ENCODE measurements at places on chromosomes 5 and 9. TPM values are rescaled to one million over a fixed set of nuclear protein-coding genes. Genes with fewer than 3 reads are reported as not detected.

- no peak for DNase-seq
Observed at GRCh38 chr5:41788941-41789368, 81.3 kb downstream of the OXCT1 start.

DNA sequence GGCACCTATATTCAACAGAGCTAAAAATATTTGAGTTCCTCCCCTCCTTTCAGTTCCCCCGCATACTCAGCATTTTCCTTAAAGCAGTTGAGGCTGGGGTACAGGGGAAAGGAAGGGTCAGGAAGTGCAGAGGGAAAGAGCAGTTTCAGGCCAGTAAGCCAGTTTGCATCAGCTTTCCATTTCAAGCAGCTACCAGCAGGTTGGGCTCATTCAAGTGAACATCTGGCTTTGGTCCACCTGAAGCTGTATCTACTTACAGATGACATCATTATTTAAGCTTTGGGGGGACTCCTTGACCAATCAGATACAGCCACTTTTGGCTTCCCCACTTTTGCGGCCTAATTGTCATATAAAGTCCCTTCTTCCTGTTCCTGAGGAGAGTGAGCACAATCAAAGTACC is 8.2 kb upstream of the ACO1 start:
- DNase-seq: peak; percentile 56

GRCh38 chr5:74400067-74400466 is 240.5 kb downstream of the ENC1 start:
- DNase-seq: no peak

- peak; percentile 13 for DNase-seq
Observed at GRCh38 chr5:102857076-102857818, 102.1 kb downstream of the PAM start.

DNA sequence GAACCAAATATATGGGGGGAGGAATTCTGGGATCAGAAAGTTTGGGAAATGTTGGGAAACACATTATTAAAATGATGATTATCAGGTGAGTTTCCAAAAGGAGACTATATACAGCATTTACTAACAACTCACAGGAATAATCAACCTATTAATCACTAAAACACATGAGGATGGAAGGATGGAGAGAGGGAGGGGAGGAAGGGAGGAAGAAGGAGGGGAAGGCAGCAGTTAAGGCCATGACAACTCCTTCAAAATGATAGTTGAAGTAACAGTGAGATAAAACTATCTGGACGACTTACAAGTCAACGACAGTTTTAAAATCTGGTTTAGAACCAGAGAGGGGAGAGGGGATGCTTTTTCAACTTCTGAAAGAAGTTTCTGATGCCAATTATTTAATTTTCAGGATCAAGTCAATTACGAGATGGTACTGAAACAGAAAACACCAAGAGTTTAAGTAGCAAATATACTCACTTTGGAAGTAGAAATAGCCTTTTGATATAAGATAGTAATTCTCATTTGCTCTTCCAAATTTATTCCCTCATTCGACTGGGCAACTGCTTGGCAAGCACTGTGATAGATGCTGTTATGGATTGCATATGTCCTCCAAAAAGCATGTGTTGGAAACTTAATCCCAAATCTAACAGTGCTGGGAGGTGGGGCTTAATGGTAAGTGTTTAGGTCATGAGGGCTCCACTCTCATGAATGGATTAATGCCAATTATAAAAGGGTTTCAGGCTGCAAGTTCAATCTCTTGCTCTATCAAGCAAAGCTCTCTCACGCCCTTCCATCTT is 30.4 kb downstream of the FBXW11 start:
- DNase-seq: no peak

- peak; percentile 66 for DNase-seq
Observed at GRCh38 chr9:32431940-32432555, 47.6 kb downstream of the ACO1 start.

- DNase-seq: peak; percentile 8
Observed at GRCh38 chr5:106205916-106206571, 1464.7 kb downstream of the EFNA5 start.

DNA sequence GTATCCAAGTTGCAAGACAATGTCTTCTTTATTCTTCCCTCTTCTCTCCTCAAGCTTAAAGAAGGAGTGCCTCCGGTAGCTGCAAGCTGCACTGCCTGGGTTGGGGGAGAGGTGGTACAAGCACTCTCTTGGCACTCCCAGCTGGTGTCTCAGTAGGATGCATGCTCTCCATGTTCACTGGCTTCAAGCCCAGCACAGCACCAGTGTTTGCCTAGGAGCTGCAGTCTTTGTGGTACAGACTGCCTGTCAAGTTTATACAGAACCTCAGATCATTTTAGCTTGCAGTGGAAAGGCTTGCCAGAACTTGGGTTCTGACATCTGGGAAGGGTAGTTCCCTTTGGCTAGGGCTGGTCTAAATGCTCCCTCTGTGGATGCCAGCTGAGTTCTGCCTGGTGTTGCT is 505.6 kb downstream of the MAN2A1 start:
- no peak for DNase-seq

- no peak for DNase-seq
Observed at GRCh38 chr5:142527234-142527633, 158.7 kb downstream of the FGF1 start.

DNA sequence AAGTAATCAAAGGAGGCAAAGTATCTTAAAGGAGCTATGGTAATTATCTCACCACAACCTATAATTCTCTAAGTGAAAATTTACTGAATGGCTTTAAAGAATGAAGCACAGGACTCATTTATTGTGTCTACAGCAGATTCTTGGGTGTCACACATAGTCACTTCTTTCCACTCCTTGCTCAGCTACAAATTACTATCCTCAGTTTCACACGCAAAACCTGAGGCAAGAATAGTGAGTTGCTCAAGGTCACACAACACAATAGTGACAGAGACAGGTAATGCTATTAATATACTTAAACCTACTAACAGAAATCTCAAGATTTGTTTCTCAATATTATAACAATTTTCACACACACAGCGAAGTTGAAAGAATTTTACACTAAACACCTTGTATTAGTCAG is 120.9 kb upstream of the STK32A start:
- no peak for DNase-seq

DNA sequence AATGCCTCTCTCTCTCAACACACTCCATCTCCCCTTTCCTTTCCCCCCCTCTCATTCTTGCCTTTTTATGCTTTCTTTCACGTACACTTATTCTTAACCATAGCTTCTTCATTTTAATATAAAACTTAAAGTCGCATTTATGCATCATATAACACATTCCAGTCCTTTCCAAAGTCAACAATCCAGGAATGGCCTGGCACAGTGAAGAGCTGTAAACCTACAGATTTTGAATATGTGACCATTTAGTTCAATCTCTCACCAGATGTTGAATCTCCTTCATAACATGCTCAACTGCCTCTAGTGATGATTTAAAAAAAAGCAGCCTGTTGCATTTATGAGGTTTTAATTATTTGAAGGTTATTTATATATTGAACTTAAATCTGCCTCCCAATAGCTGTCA is 186.2 kb upstream of the GRAMD2B start:
- DNase-seq: no peak

- DNase-seq: no peak
Observed at GRCh38 chr5:90056911-90057705, 352.4 kb downstream of the CETN3 start.

- peak; percentile 77 for DNase-seq
Observed at GRCh38 chr5:158943057-158943456, 156.7 kb downstream of the EBF1 start.

DNA sequence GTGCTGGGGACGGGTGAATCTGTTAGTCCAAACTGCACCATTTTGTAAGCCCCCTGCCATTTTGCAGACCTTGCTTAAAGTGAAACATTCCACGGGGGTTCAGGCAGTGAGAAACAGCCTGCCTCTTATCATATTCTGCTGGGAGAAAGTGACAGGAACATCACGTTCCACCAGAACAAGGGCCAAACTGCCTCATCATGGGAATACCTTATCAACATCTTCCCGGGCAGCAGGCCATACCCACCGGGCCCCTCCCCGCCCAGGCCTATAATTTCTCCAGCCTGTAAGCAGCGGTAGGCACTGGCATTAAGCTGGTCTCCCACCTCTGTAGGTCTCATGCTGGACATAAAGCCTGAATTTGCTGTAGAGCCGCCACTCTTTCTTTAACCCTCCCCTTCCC is 1.5 kb upstream of the CFAP77 start:
- no peak for DNase-seq

GRCh38 chr5:122498163-122498562 is 186.1 kb downstream of the SNCAIP start:
- DNase-seq: no peak

DNA sequence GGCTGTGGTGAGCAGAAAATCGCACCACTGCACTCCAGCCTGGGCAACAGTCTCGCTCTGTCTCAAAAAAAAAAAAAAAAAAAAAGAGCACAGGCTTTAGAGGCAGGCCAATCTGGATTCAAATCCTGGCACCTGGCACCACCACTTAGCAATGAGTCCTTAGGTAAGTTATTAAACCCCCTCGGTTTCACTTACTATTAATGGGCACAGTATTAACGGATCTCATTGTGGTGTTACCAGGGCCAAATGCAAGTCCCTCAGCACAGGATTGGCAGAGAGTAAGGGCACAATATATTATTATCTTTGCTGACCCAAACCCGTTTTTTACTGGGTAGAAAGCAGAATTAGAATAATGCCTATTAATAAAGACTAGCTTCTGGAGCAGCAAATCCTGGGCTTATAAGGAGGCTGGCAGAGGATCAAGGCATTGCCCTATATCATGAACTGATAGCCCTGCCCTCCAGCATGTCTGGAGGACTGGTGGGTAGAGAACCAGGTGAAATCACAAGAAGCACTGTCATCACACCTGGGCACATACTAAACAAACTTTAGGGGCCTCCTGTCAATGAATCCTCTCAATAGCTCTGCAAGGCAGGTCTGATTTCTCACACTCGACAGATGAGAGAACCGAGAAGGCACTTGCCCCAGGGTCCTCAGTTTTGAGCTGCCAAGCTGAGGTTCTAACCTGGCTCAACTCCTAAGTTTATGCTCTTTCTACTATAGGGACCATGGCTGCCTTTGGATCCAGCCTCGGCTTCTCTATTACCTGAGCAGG is 17.7 kb downstream of the PCDHGC5 start:
- DNase-seq: no peak

DNA sequence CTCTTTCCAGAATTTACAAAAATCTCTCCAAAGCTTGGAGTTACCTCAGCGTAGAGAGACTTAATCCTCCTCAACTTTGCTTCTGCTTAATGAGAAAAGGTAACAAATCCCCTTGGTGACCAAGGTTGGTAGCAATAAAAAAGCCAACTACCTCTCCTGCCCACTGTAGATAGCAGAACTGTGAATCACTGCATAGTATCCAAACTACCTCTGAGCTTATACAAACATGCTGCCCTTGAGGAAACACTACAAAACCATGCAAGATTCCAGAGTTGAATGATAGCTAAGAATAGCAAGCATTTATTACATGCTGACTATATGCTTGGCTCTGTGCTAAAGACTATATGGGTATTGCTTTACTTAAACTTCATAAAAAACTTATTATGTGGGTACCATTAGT is 2.8 kb upstream of the ADAMTS12 start:
- peak; percentile 59 for DNase-seq

GRCh38 chr5:154342211-154342610 is 103.6 kb upstream of the SAP30L start:
- DNase-seq: no peak

Gene ZNG1A
- 24.6 TPM for total RNA-seq

Gene DCTN3
- total RNA-seq: 84.0 TPM

Gene KCNN2
- not detected for total RNA-seq

Measured in osteoblast (primary cell).